Neural progenitor cell (in vitro differentiated cells): ENCODE measurements at places on chromosomes 16 and 17.
A peak's percentile ranks its signal among the peaks of the same experiment; 100 is the strongest.

DNA sequence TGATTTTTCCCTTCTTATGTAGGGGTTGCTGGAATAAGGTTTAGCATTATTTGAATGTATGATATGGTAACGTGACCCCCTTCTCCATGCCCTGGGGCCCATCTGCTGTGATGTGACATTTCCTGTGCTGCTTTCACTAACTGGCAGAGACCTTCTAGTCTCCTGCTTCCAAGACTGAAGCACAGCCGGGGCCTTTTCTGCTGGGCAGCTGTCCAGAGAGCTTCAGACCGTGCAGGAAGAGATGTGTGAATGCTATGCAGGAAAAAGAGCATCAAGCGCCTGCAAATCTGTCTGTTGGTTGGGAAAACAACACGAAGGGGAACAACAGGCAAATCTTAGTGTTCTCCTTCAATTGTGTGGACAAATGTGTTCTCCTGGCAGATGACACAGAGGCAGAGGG lies 128.5 kb downstream of the SPACA3 start:
- no peak for DNase-seq

GRCh38 chr17:41340494-41340893 lies 10.1 kb downstream of the KRT33A start:
- no peak for DNase-seq

- no peak for DNase-seq
Measured at GRCh38 chr17:40552806-40553693, 12.2 kb downstream of the CCR7 start.

- no peak for DNase-seq
Measured at GRCh38 chr16:79668502-79668901, 68.0 kb upstream of the MAF start.

DNA sequence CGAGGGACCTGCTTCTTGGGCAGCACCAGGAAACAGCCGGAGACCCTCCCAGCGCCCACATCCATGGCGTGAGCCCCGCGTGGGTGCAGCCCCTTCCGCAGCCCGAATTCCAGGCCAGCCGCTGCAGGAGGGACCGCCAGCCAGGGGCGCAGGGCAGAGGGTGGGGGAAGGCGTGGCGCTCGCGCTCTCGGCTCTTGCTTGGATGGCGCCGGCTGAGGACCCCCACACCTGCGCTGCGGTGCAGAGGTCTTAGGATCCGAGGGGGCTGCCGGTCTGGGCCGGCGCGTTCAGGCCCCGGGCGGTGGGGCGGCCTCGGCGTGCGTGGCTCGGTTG lies 28.8 kb downstream of the ACTG1 start:
- DNase-seq, result peak; percentile 51

DNA sequence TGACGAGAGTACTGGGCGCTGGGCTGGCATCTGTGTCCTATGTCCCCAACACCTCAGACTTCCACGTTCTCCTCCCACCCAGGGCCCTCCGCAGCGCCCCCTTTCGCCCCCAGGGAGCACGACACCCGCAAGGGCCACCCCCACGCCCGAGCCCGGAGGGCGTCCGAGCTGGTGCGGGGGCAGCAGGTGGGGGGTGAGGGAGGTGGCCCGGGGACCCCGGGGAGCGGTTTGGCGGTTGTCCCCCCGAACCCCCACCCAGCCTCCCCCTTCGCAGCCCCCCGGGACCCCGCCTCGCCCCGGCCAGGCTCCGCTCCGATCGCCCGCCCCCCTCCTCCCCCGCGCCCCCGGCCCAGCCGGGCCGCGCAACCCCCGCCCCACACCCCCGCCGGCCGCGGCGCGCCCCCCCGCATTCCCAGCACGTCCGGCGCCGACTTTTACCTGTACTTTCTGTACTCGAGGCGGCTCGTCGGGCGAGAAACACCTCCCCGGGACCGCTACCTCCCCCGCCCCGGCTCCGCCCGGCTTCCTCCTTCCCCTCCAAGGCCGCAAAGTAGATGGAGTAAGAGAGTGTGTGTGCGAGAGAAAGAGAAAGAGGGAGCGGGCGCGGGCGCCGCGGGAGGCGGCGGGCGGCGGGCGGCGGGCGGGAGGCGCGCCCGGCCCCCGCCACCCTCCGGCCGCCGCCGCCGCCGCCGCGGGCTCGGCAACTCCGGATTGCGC lies 901 bp downstream of the CDYL2 start:
- peak; percentile 63 for DNase-seq

DNA sequence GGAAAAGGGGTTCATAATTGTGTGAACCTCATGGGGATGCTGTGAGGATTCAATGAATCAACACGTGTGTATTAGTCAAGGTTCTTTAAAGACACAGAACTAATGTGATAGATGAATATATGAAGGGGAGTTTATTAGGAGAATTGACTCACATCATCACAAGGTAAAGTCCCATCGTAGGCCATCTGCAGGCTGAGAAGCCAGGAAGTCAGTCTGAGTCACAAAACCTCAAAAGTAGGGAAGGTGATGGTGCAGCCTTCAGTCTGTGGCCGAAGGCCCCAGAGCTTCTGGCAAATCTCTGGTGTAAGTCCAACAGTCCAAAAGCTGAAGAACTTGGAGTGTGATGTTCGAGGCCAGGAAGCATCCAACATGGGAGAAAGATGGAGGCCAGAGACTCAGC lies 413.4 kb downstream of the CDH13 start:
- DNase-seq, result no peak

DNA sequence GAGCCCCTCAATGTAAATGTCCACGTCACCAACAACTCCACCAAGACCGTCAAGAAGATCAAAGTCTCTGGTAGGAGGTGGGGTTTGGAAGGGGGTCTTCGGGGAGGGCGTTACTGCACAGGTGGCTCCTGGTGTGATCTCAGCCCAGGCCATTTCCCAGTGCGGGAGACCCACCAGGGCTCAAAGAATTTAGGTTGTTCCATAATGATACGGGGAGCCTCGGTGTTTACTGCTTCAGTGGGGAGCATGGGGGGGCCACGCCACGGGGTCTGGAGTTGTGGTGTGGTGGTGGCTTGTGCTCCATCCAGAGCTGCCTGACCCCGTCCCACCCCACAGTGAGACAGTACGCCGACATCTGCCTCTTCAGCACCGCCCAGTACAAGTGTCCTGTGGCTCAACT lies 7.8 kb downstream of the ARRB2 start:
- no peak for DNase-seq

GRCh38 chr17:46270032-46270431 lies 24.9 kb upstream of the LRRC37A start:
- no peak for DNase-seq

- DNase-seq, result no peak
Measured at GRCh38 chr16:84423416-84423837, 55.1 kb downstream of the ATP2C2 start.

DNA sequence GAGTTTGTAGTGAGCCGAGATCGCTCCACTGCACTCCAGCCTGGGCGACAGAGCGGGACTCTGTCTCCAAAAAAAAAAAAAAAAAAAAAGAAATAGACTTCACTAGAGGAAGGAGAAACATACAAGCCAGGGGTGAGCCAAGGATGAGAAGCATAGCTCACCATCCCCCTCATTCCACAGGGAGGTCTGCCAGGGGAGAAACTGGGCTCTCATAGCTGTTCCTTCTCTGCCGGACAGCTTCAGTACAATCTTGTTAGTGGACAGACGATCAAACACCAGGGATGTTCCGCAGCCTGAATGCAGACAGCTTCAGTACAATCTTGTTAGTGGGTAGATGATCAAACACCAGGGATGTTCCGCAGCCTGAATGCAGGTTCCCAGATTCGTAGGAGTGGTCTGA lies 509.6 kb downstream of the CDH13 start:
- no peak for DNase-seq

- no peak for DNase-seq
Measured at GRCh38 chr16:27398894-27399853, 2.8 kb upstream of the IL21R start.

- DNase-seq, result no peak
Measured at GRCh38 chr16:1044460-1045309, 27.9 kb upstream of the SSTR5 start.

DNA sequence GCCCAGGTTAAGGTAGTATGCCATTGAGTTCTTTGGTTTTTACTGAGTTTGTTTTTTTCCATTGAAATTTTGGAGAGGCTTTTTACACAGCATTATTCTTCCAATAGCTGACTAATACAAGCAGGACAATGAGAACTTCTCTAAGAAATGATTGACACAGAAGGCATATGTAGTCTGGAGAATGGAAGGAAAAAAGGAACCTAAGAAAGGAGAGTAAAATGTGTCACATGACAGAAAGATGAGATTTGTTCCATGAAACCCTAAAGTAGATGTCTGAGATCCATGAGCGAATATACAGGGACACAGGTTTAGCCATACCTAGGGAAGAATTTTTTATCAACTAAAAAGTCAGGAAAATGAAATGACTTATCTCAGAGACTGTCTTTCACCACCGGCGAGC lies 80.7 kb downstream of the AKAP1 start:
- DNase-seq, result no peak

DNA sequence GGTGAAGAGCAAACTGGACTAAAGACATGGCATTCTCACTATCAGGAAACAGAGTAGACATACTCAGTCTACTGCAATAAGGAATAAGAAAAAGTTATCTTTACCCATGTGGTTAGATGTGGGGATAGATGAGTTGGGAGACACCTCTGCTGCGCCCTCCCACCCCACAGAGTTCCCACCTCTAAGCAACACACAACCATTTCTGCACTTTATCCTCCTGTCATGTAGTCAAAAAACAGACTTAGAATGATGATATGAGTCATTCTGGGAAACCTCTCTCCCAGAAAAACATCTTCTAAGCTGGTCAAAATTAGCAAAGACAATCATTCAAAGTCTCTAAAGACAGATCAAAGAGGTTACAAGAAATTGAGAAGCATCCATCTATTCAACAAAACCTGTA lies 94.9 kb downstream of the CACNG1 start:
- DNase-seq, result no peak

- peak; percentile 42 for DNase-seq
Measured at GRCh38 chr17:35244341-35245195, 1.7 kb downstream of the SLFN5 start.

DNA sequence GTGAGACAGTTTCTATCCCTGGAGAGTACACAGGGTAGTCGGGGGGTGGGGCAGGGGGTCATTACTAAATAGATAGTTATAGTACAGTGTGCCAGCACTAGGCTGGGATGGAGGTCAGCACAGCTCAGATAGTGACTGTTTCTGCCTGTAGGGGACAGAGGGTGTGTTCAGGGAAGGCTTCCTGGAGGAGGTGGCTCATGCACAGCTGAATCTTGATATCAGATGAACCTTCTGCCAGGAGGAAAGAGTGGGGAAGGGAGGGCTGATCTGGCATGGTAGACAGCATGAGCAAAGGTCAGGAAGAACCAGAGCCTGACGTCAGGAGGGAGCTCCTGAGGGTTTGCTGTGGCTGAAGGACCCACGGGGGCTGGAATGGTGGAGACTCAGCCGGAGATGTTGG lies 56.6 kb downstream of the OR1D5 start:
- DNase-seq, result no peak

DNA sequence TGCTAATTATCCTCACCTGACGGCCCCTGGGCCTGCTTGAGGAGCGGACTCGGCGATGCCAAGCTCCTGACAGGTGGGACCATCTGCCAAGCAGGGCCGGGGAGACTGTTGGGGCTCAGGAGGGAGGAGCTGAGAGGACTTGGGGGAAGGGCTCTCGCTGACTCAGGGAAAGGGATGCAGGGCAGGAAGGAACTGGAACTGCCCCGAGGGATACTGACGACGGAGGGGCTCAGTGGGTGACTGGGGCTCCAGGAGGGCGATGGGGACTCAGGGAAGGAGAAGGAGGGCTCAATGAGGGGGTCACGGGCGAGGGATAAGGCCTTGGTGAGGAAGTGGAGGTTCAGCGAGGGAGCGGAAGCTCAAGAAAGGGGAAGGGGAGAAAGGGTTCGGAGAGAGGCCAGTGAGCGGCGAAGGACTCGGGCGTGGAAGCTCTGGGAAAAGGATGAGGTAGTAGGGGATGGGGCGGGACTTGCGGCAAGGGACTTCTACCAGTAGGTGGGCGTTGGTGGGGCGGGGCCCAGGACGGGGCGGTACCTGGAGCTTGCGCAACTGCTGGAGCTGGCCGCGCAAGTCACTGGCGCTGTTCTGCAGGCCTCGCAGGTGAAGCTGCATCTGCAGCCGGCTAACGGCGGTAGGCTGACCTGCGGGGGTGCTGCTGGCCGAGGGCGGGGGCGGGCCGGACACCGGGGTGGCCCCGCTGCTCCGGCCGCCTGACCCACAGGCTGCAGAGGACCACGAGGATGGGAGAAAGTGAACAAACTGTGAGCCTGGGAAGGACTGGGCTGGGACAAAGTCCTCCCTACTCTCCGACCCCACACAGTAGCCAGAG lies 46.5 kb downstream of the SRCIN1 start:
- peak; percentile 96 for DNase-seq

- DNase-seq, result no peak
Measured at GRCh38 chr17:30429155-30429554, 48.1 kb upstream of the GOSR1 start.

- no peak for DNase-seq
Measured at GRCh38 chr17:1535737-1536136, 19.3 kb upstream of the INPP5K start.
